ENCODE measurements at places on chromosomes 2 and 18. TPM values are rescaled to one million over a fixed set of nuclear protein-coding genes. Genes with fewer than 3 reads are reported as not detected.

DNA sequence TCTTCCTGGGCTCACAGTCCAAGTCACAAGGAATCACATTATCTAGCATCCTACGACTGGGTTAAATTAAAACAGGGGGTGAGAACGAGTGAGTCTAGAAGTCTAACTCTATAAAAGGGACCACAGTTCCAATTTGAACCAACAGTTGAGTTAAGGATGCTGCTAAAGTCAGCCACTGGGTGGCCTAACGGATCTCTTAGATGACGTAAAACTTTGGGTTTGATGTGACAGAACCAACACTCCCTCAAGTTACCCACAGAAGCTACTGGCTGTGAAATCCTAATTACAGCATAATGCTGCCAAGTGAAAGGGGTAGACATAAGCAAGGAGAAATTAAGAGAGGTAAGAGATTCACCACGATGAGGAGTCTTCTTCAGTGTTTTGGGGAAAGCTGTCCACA lies 32.7 kb upstream of the RUFY4 start:
- peaks cover 2% of the 10 kb centered on the region for H3K4me1 ChIP-seq
- DNase-seq, result no peak
- no peaks in the 10 kb centered on the region for H3K36me3 ChIP-seq
- no peak overlapping the region for H3K4me3 ChIP-seq
- H3K27ac ChIP-seq, result no peak overlapping the region
- peaks cover 30% of the 10 kb centered on the region for H3K27me3 ChIP-seq

GRCh38 chr2:46535360-46535759 lies 56.0 kb downstream of the TMEM247 start:
- H3K27ac ChIP-seq, result no peak overlapping the region
- peaks cover 21% of the 10 kb centered on the region for H3K4me1 ChIP-seq
- no peak overlapping the region for H3K4me3 ChIP-seq
- H3K27me3 ChIP-seq, result no peaks in the 10 kb centered on the region
- DNase-seq, result no peak

- peaks cover 41% of the 10 kb centered on the region for H3K36me3 ChIP-seq
- no peak overlapping the region for H3K4me3 ChIP-seq
Measured at GRCh38 chr18:71301596-71301995, 1012.8 kb downstream of the SOCS6 start.

DNA sequence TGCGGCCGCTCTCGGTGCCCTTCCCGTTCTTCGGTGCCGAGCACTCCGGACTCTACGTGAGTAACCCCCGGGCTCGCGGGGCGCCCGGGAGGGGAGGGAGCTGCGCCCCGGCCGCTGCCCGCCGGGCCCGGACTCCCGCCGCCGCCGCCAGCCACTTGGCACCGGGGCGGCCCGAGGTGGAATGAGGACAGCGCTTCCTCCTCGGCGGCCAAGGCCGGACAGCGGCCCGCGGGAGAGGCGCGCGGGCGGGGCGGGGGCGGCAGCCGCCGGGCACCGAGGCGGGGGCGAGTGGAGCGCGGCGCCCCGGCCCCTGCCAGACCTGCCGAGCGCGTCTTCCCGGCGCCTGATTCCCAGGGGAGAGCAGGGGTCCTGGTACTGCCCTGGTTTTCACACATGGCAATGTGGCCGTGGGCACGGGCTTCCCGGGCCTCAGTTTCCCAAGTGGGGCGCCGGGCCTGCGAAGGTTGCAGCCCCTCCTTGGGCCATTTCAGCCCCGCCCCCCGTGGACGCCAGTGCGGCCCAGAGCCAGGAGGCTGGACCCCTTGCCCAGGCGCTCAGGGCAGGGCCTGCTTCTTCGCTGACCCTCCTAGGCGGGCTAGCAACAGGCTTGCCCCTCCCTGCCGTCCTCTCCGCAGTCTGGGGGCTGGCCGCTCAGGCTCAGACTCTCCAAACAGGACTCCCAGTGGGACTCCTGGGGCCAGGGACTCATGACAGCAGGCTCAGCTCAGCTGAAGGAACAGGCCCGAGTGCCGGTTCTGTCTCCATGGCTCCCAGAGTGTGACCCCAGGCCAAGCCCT lies 775 bp downstream of the SNED1 start:
- H3K4me3 ChIP-seq, result peak overlapping the region; percentile 56
- H3K36me3 ChIP-seq, result peaks cover 12% of the 10 kb centered on the region
- no peaks in the 10 kb centered on the region for H3K4me1 ChIP-seq

DNA sequence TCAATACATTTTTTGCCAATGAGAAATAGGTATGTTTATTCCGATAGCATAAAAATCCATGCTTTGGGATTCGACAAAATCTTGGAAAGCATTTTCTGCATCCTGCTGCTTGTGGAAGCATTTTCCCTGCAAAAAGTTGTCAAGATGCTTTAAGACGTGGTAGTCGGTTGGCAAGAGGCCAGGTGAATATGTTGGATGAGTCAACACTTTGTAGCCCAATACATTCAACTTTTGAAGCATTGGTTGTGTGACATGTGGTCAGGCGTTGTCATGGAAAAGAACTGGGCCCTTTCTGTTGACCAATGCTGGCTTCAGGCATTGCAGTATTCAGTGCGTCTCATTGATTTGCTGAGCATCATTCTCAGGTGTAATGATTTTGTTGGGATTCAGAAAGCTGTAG lies 764.5 kb downstream of the TRIB2 start:
- DNase-seq, result no peak
- peaks cover 5% of the 10 kb centered on the region for H3K4me1 ChIP-seq
- no peaks in the 10 kb centered on the region for H3K27me3 ChIP-seq
- H3K36me3 ChIP-seq, result no peaks in the 10 kb centered on the region

Gene TEX51
- total RNA-seq, result not detected

Gene NDUFV2
- total RNA-seq, result 165 TPM

Gene MXD1
- total RNA-seq, result 1.6 TPM

Gene PRKAG3
- not detected for total RNA-seq

Gene M1AP
- 5.9 TPM for total RNA-seq

All from WTC11 (cell line).